ENCODE measurements at places on chromosomes 5 and 9.

GRCh38 chr5:107359916-107360234 lies 310.9 kb downstream of the EFNA5 start:
- no peak for DNase-seq

GRCh38 chr5:97575322-97575721 lies 392.3 kb upstream of the RIOK2 start:
- no peak for DNase-seq

- no peak for DNase-seq
Observed at GRCh38 chr5:141051521-141051866, 320 bp downstream of the PCDHB1 start.

GRCh38 chr9:133238851-133239532 lies 29.9 kb upstream of the OBP2B start:
- peak; percentile 24 for DNase-seq

DNA sequence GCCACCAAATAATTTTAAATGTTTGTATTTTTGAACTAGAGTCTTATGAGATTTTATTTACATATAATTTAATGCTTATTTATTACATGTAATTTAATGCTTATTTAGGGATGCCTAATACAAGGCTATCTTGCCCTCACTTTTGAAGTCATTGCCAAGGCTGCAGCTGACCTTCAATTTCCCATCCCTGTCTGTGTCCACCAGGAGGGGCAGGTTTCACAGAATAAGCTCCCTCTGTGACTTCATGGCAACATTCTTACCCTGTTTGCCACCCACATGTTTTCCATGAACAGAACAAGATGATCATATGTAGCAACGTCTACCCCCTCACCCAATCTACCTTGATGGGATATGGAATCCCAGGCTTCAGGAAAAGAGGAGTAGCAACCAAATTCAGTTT lies 27.0 kb downstream of the C5 start:
- DNase-seq, result no peak

DNA sequence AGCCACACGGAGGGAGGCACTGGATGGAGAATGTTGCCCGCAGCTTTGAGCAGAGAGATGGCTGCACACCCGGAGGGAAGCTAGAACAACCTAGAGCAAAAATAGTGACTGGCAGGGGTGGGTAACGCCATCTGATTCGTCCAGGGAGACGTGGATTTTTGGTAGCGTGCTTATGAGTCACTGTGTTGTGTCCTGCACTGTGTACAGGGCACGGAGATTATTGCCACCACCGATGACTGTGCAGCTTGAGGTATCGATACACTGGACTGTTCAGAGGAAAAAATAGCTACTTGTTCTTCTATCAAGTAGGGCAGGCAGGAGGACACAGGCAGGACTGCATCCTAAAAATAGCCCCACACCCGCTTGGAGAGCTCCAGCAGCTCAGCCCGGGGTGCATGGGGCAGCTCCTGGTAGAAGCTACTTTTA lies 6.0 kb downstream of the UBE2QL1 start:
- DNase-seq, result no peak

- DNase-seq, result no peak
Observed at GRCh38 chr5:2634399-2635176, 116.9 kb downstream of the IRX2 start.

- DNase-seq, result no peak
Observed at GRCh38 chr5:78295035-78295961, 800 bp upstream of the AP3B1 start.

DNA sequence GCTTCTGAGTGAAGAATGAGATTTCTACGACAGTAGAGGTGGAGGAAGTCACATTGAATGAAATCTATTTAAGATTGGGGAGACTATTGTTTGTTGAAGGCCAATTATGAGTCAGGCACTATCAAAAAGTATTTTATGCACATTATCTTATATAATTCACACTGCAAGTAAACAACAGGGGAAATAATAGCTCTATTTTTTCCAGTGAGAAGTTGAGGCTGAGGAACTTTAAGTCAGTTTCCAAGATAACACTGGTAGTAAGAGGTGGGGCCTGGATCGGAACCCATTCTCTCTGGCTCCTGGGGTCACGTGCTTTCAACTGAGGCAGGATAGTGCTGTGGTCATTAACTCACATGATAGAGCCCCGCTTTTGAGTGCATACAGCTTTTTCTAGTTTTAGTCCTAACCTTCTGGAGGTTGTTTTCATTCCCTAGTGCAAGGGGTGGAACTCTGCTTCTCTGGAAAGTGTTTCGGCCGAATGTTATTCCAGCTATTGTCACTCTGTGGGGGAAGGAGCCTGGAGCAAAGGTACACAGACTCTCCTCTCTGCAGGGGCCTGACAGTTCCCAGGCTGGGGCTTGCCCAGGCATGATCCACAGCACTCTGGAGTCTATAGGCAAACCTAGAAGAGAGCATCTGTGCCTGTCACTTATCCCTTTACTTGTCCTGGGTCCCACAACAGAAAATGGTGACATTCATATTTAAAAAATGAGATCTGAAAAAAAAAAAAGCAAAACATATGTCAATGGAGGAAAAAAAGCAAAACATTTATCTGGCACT lies 352.4 kb upstream of the ACTBL2 start:
- DNase-seq, result no peak

- DNase-seq, result no peak
Observed at GRCh38 chr9:73839471-73839870, 657.7 kb upstream of the RORB start.

GRCh38 chr9:32991897-32992594 lies 9.4 kb downstream of the APTX start:
- no peak for DNase-seq

DNA sequence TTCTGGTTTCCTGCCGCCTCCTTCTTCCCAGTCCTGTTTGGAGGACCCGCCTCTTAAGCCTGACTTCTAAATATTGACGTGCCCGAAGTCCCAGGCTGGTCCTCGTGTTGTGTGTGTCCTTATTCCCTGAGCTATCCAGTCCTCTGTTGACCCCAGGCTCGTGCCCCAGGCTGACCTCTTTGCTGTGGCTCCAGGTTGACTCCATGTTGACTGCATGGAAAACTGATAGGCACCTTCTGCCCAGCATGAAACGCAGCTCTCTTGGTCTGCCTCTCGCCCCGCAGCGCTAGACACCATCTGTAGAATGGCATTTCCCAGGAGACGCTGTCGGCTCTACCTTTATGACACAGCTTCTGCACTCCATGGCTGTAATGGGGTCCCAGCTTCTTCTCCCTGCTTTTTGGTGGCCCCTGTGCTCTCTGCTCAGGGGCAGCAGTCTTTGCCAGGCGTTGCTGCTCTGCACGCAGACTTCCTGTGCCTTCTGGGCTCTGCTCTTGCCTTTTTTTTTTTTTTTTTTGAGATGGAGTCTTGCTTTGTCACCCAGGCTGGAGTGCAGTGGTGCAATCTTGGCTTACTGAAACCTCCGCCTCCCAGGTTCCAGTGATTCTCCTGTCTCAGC lies 28.4 kb downstream of the EHMT1 start:
- no peak for DNase-seq

GRCh38 chr5:108303611-108304010 lies 78.3 kb downstream of the FBXL17 start:
- no peak for DNase-seq

DNA sequence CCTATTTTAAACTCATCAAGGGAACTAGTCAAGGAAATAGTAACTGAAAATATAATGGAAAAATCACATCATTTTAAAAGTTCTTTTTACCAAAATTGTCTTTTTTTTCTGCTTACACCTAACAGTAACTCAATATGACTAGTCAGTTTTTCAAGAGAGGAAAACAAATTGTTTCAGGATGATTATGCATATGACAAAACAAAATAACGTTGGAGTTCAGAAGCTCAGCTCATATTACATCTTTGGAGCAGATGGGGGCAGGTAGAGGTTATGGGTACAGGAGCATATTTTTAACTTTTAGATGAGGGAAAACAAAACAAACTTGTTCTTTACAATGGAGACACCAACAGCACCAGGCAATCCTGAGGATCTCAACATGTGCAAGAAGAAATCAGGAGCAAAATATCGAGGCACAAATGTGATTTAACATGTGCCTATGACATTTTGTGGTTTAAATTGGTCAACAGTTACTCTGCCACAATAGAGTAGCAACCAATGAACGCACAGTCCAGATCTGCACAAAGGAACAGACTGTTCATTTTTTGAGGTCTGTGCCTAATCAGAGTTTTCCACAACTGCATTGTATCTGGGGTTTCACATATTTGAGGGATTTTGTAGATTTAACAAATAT lies 659.0 kb downstream of the ANXA1 start:
- DNase-seq, result no peak

GRCh38 chr9:36881743-36882441 lies 152.2 kb downstream of the PAX5 start:
- no peak for DNase-seq

DNA sequence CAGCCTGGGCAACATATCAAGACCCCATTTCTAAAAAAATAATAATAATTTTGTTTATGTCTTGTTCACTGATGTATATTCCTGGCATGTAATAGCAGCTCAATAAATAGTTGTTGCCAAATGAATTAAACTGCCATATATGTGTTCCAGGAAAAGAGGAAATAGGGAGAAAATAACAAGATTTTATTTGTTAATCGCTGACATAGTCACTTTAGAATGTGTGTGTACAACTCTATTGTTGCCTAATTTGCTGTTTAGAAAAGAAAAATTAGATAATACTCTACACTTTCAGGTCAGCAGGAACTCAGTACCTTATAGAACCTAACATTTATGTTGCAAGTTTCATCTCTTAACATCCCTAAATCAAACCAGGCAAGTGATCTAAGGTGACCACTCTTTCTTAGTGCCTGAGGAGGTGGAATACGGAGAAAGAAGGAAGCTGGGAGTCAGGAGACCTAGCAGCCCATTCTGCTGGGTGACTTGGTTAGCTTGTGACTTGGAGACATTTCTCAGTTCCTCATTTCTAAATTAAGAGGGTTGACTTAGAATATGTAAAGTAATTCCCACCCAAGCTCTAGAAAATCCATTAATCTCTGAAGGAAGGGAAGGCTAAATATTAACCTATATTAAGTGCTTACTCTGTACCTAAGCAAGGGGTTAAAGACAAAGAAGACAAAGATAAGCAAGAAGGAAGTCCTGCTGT lies 110.3 kb upstream of the IQGAP2 start:
- no peak for DNase-seq

GRCh38 chr9:18437315-18438201 lies 36.4 kb upstream of the ADAMTSL1 start:
- DNase-seq, result peak; percentile 80

DNA sequence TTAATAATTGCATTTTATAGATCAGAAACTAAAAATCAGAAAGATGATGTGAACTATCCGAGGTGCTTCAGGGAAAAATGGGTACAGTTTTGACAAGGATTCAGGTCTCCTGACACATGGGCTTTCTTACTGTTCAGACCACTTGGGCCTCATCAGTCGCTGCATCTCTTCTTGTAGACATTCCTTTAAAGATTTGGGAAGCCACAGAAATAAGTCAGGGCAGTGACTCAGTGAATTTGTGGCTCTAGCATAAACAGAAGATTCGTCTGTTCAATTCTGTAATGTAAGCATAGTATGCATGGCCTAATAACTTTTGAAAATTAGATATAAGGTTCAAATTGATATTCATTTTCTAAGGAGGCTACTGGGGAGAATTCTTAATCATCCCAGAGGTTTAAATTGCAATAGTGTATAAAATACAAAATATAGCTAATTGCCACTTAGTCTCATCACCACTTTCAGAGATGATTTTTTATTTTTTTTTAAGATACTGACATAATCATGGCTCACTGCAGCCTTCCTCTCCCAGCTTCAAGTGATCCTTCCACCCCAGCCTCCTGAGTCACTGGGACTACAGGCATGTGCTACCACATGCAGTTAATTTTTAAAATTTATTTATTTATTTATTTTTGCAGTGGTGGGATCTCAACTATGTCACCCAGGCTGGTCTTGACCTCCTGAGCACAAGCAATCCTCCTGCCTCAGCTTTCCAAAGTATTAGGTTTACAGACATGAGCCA lies 48.9 kb downstream of the RASEF start:
- peak; percentile 72 for DNase-seq

Measured in HFFc6 (cell line).